ENCODE measurements at places on chromosomes 1 and 21.

DNA sequence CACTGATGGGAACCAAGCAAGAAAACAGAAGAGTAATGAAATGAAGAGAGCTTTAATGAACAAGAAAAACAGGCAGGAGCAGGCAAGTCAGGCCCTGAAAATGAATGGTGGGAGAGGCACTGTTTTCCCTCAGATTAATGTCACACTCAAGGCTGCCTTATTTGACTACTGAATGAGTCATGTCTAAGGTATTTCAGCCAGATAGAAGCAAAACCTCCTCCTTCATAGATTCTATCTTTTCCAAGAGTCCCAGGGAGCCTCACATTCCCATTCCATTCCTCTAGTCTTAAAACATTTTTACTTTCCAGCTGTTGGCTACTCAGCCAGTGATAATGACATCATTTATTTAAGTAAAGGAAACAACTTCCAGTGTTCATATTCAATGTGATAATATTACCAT is 228.4 kb upstream of the NRIP1 start:
- DNase-seq: peak; percentile 83

DNA sequence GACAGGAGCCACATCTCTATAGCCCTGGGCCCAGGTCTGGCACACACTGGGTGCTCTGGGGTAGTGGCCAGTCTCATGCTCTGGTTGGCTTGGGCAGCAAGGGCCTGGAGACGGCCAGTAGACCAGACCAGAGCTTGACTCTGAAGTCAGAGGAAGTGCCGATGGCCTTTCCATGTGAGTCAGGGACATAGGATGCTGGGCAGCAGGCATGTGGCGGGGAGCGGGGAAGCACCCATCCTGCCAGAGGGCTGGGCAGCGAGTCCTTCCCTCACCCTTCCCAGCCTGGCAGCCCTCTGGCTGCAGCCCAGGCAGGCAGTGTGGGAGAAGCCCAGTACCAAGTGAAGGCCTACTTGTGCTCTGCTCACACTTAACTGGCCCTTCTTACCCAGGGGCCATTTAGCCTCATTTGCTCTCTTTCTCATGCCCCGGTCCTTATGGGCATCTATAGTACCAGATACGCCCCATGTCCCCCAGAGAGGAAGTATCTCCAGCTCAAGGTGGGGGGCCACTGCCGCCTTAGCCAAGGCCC is 3.3 kb downstream of the GPR153 start:
- no peak for DNase-seq

GRCh38 chr21:41364308-41364707 is 2.5 kb downstream of the MX2 start:
- DNase-seq: no peak

GRCh38 chr1:232969799-232970198 is 19.4 kb downstream of the NTPCR start:
- no peak for DNase-seq

DNA sequence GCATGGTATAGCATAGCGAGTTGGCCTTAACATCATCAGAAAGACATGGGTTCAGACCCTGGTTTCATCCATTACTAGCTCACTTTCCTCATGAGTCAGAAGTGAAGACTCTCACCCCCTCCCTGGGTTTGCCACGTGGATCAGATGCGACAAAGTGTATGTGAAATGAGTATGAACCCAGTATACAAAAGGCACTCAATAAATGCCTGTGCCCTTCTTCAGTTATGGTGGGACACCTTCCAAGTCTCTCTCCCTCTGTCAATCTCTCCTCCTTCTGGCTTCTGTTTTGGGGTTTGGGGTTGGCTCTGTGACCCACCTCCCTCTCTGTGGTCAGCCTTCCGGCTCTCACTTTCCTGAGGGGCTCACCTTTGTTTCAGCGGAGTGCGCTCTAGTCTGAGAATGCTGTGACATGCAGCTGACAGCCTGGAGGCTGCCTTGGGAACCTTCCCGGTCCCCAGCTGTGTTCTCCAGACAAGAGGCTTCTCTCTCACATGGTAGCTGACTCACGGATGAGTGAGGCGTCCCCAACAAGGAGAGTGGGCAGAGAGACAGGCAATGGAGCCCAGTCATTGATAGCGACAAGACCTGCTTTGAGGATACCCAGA is 155.0 kb upstream of the EDN2 start:
- DNase-seq: peak; percentile 65
